ENCODE measurements at places on chromosomes 2 and 18. TPM values are rescaled to one million over a fixed set of nuclear protein-coding genes. Genes with fewer than 3 reads are reported as not detected.

Gene NGEF
- polyA plus RNA-seq = not detected

Gene CD8B
- polyA plus RNA-seq = 1.7 TPM

Gene RDH14
- polyA plus RNA-seq = 36.7 TPM

Gene CRACDL
- polyA plus RNA-seq = 0.80 TPM

Gene PROKR1
- not detected for polyA plus RNA-seq

Gene STK16
- polyA plus RNA-seq = 26.8 TPM

Gene IL36A
- polyA plus RNA-seq = not detected

Gene RAB6C
- not detected for polyA plus RNA-seq

Gene SLC8A1
- polyA plus RNA-seq = 0.11 TPM

DNA sequence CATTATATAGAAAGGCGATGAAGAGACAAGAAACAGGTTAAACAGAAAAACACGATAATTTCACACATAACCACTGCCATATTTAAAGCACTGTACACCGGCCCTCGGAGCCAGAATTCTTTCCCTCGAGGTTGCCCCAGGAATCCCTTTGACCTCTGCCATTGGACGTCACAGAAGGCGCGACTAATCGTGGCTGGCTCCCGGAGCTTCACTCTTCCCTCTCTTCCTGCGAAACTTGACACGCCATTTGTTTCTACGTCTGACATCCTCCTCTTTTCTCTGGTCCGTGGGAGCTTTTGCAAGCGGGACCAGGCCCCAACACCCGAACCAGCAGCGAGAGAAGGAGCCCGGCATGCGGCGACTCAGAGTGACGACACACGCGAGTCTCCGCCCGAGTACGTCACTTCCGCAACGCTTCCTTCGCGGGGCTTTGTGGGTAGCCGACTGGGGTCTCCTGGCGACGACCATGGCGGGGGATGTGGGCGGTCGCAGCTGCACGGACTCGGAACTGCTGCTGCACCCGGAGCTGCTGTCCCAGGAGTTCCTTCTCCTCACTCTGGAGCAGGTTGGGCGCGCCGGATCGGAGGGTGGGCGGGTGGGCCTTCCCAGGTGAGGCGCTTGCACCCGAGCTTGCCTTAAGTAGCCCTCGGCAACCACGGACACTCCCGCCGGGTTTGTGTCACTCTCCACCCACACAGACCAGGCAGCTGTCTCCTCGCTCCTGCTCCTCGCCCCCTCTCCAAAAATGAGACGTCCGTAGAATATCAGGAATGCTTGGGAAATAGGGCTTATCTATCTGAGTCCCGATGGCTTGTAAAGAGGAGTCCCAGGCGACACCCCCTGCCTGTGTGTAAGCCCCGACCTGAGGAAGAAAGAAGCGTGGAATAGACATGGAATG lies at the start of gene C2orf49:
TSS of gene C2orf49 (plus strand) at position 419 of the 898 bp plus-strand sequence. CDS start at position 467, 48 bp downstream.
- peak; percentile 91 for DNase-seq

DNA sequence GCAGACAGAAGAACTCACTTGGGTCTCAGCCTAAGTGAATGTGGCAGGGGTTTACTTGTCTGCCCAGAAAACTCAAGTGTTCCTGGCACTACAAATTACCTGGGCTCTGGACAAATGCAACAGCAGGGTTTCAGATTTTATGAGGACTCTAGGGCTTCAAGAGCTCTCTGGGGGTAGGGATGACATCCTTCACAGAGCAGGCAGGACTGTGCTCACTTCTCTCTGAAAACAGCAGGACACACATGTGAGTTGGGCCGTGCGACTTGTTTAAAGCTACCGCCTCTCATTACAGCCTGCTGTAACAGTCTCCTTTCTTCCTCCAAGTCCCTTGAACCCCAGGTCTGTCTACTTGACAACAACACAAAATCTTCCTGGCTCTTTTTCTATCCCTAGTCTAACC lies 212.6 kb downstream of the EN1 start:
- DNase-seq = no peak

- DNase-seq = peak; percentile 29
Measured at GRCh38 chr2:196066291-196067087, 2.1 kb downstream of the DNAH7 start.

DNA sequence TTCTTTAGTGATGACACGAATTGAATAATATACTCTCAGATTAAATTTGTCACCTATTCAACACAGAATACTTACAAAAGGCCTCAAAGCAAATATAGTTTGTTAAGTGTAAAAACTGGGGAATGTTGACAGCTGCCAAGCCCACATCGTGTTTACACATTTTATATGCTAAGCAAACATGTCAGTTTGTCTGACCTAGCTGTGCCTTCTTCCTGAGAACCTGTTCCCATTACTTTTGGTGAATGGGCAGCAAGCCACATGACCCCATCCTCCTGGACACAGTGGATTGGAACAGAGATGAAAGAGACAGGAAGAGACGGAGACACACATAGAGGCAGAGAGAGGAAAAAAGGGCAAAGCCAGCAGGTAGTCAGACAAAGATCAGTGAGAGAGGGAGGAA lies 22.9 kb upstream of the CUL3 start:
- DNase-seq = no peak

- no peak for DNase-seq
Measured at GRCh38 chr2:228600265-228600664, 418.8 kb upstream of the SPHKAP start.

GRCh38 chr2:54946220-54946805 lies 103.9 kb downstream of the RTN4 start:
- DNase-seq = no peak

DNA sequence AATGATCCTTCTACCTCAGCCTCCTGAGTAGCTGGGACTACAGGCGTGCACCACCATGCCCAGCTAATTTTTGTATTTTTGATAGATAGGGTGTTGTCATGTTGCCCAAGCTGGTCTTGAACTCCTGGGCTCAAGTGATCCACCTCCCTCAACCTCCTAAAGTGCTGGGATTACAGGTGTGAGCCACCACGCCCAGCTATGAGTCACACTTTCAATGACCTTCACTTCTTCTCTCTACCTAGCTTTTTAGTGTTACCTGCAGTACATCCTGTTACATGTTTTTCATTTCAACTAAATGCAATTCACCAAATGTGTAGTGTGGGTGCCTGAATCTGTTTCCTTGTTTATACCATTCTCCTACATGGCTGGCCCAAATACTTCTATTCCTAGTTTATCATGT lies 64.0 kb downstream of the SLC39A10 start:
- DNase-seq = no peak

DNA sequence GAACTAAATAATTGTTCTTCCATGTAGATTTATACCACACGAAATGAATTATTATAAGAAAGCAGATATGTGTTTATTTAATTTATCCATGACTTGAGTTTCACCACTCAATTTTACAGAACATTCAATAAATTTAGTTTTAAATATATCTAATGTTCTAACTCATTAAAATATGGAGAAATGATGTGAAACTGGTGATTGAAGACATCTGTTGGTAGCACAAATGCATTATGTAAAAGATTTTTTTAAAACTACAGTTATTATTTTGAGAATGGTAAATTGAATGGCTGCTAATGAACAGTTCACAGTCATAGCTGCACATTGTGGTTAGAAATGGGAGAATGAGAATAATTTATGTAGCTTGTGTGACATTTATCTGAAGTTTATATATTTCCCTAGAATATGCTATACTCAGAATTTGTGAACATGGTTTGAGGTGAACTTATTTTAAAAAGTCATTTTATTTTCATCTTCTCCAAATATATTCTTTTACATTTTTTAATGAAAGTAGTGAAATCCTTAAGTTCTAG lies 203.5 kb downstream of the DPP4 start:
- no peak for DNase-seq

DNA sequence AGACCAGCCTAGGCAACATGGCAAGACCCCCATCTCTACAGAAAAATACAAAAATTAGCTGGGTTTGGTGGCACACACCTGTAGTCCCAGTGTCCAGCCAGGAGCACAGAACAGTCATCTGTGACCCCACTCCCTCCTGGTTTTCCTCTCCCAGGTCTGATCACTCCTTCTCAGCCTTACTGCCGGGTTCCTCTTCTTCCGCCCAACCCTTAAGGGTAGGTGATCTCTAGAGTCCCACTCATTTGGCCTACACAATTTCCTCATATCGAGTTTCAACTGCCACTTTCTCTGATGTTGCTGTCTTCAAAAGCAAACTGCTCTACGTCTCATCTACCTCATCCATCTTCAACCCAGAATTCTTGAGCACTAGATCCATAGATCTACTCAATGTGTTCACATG lies 13.4 kb upstream of the MAT2A start:
- no peak for DNase-seq

GRCh38 chr2:197312186-197312585 lies 1.6 kb upstream of the ANKRD44 start:
- no peak for DNase-seq

- DNase-seq = no peak
Measured at GRCh38 chr2:129722306-129723019, 257.0 kb upstream of the RAB6C start.

DNA sequence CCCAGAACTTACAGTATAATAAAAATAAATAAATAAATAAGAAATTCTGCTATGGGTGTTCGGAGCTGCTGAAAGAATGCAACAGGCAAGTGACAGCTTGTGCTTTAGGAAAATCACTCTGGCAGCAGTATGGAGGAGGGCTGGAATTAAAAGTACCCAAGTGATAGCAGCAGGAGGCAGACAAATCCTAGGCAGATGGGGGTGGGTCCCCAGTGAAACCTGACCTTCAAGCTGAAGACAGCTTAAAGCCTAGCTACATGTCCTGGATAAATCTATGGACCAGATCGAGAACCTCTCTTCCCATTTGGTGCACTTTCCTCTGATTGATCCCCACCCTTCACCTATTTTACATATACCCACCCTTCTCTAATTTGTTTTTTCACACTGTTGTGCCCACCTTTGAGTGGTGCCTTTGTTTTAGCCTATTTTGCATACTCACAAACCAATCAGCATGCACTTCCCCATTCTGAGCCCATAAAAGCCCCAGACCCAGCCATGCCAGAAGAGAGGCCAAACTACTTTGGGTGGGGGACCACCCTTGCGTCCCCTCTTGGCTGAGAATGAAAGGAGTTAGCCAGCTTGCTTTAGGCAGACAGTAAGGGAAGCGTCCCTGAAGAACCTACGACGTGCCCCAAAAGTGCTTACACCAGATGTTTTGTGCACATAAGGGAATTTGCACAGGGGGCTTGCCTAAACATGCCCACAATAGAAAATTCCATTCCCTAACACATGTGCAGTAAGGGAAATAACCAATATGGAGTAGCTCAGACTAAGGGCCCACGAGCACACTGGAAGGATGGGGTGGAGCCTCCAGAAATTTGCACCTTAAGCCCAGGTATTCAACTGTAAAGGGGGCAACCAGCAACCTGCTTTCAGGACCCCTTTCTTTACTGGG lies 3.0 kb downstream of the METTL8 start:
- DNase-seq = no peak

DNA sequence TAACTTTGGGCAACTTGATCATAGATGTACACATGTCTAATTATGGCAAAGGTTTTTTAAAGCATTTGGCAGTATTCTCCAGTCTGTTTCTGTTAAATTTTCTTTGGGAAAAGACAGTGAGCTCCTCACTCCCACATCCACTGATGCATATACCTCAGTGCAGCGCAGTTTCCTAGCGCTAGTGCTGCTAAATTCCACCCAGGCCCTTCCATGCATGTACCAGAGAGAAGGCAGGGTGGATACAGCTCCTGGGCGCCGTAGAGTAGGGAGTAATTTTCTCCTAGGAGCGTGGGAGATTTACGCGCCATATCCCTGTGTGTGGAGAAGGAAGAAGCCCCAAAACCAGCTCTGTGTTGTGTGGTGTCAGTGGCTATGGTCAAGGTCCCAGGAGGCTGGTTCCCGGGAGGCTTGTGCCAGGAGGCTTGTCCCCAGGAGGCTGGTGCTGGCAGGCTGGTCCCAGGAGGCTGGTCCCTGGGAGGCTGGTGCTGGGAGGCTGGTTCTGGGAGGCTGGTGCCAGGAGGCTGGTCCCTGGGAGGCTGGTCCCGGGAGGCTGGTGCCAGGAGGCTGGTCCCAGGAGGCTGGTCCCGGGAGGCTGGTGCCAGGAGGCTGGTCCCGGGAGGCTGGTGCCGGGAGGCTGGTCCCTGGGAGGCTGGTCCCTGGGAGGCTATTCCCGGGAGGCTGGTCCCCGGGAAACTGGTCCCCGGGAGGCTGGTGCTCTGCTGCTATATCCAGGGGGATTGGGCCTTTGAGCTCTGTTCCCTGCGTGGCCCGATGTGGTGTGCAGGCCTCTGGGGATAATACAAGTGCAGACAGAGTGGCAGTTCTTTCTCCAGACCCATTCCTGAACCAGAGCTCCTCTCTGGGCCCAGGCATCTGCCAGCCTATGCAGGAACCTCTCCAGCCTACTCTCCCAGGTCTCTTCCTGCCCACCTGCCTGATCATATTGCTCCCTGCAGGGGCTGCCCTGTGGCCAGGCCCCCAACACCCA lies 161.2 kb downstream of the SEPTIN10 start:
- no peak for DNase-seq

DNA sequence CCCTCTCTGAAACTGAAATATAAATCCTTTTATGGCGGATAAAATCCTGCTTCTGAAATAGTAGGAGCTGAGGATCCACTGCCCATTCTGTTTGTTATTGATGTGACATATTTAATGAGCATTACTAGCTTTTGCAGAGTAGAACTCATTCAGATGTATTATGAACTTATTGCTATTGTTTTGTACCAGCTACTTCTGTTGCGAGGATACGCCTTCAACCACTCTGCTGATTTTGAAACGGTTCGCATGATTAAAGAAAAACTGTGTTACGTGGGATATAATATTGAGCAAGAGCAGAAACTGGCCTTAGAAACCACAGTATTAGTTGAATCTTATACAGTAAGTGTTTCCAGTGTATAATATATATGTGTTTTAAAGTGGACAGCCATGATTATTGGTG lies 27.7 kb downstream of the ACTR2 start:
- DNase-seq = no peak

GRCh38 chr2:196927376-196928225 lies 1.1 kb upstream of the PGAP1 start:
- DNase-seq = peak; percentile 16

GRCh38 chr18:9808295-9809241 lies 77.2 kb upstream of the TXNDC2 start:
- no peak for DNase-seq

DNA sequence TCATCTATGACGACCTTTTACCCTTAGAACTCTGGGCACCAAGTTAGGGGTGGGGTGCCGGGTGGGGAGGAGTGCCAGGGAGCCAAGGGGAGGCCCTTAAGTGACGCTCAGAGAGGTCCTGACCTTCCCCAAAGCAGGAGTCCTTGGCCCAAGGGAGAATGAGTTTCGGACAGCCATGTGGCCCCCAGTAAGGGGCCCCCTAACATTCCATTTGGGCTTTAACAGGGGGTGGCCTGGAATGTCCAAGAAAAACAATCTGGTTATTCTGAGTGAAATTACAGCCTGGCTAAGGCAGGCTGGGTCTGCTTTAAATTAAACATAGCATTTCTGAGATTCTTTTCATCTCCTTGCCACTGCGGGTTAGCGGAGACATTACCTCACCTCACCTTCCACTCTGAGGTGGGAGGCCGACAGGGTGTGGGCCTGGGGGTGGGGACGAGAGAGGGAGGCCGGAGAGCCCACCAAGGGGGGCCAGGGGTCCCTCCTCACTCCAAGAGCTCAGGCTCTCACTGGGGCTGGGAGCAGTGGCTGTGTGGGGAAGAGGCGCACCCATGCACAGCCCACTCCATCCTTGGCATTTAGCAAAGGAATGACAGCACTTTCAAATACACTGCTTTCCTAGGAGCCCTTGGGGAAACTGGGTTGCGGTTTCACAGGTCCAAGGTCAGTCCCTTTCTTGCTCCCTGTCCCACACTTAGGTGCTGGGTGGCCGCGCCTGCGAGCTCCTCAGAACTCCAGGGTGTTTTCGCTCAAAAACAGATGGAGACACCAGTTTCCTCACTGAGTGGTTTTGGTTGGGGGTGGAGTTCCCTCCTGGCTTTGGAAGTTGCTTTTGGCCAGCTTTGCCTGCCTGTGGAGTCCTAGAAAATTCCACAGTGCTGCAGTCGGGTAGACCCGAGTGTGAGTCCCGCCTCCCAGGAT lies 107.4 kb downstream of the POLR1A start:
- DNase-seq = no peak

- no peak for DNase-seq
Measured at GRCh38 chr2:62718225-62718822, 12.8 kb downstream of the EHBP1 start.

Data from immature natural killer cell (primary cell).